ENCODE measurements at places on chromosomes 4 and X.

DNA sequence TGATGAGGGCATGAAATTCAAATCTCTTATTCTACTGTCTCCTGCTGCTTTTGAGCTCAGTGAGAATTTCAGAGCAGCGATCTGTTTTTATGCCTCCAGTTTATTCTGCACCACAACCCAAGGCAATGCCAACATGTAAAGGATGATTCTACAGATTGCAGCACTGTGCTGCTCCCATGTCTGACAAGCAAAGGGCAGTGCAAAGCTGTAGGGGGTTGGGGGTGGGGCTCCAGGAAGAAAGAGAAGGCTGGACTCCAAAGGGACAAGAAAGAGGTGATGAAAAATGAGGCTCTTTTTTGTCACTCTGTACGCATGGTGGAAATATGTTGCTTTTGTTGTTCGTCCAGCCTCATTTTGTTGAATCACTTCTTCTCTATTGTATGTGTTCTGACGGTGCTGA, 254.6 kb downstream of the STIM2 start:
- no peak for DNase-seq

DNA sequence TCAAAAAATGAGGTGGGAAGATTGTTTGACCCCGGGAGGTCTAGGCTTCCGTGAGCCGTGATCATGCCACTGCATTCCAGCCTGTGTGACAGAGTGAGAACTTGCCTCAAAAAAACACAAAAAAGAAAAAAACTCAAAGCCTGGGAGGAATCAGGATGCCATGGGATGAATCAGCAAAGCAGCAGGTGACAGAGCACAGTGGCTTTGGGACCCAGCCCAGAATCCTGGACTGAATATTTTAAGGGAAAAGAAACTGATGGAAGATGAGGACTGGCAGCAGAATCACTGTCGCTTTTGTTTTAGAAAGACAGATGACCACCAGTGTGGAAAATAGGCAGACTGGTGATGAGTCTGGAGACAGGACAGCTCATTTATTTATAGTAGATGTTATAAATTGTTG, 16.6 kb downstream of the S100G start:
- DNase-seq = no peak

DNA sequence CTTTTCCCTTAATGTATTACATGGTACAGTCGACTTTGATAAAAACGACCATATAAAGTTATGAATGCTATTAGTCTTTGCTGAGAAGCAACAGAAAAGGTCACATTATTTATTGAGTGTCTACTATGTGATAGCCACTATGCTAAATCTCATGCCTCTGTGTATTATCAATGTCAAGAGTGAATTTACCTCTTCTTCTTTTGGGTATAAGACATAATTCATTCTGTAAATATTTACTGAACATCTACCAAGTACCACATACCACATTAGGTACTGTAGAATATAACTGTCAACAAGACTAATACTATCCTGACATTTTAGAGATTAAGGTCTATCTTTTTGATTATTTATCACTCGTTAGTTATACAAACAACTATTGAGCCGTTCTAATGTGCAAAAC, 268.7 kb upstream of the FTHL17 start:
- no peak for DNase-seq

- no peak for DNase-seq
These were observed 12.1 kb downstream of the ARMCX6 start for GRCh38 chrX:101605728-101606127.

- DNase-seq = no peak
These were observed 283.9 kb upstream of the GPC4 start for GRCh38 chrX:133699023-133699728.

- DNase-seq = no peak
These were observed 4.9 kb upstream of the TLR10 start for GRCh38 chr4:38787693-38788092.

GRCh38 chrX:30196322-30196721, 19.0 kb upstream of the MAGEB2 start:
- DNase-seq = no peak

- no peak for DNase-seq
These were observed 739.3 kb upstream of the FAM241A start for GRCh38 chr4:111405989-111406388.

- no peak for DNase-seq
These were observed 15.5 kb downstream of the PFKFB1 start for GRCh38 chrX:54978448-54978847.

DNA sequence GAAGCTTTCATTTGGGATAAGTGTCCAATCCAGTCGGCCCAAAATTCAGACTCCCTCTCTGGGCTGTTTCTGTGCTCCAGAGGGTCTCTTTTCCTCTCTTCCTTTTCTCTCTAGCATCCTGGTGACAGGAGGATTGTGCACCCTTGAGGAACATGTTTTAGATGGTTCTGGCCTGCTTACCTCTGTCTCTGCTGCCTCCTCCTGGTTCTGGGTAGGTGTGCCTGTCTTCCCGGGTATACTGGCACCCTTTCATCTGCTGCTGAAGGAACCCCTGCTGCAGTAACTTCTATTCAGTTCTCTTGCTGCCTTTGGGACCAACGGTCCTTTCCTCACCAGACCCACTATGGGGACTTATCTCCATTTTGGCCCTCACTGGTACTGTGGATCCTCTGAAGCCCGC, 53.2 kb downstream of the HMGB2 start:
- no peak for DNase-seq

GRCh38 chr4:98358630-98359248, 97.6 kb downstream of the RAP1GDS1 start:
- no peak for DNase-seq

GRCh38 chr4:76532805-76533204, 97.8 kb downstream of the SHROOM3 start:
- DNase-seq = no peak

GRCh38 chr4:188714501-188714900, 575.3 kb downstream of the TRIML1 start:
- no peak for DNase-seq
